ENCODE measurements at places on chromosomes 11 and 22.

- DNase-seq, result no peak
Observed at GRCh38 chr11:73240190-73240781, 22.2 kb downstream of the P2RY2 start.

GRCh38 chr11:133898770-133899115, 53.4 kb upstream of the SPATA19 start:
- DNase-seq, result no peak

DNA sequence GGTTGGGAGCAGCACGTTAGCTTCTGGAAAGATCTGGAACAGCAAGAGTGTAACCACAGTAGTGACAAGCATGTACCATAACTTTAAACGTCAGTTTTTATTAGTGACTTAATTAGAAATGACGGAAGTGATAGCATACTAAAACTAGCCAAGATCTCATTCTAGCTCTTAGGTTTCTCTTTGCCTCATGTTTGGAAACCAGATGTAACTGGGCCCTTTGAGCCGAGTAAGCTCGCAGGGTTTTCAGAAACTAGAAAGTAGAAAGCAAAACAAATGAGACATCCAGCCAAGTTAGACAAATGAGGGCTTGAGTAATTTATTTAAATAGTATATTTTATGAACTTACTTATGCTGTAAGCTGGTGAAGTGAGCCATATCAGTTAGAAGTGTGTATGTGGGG, 40.2 kb upstream of the SLC5A12 start:
- no peak for DNase-seq

DNA sequence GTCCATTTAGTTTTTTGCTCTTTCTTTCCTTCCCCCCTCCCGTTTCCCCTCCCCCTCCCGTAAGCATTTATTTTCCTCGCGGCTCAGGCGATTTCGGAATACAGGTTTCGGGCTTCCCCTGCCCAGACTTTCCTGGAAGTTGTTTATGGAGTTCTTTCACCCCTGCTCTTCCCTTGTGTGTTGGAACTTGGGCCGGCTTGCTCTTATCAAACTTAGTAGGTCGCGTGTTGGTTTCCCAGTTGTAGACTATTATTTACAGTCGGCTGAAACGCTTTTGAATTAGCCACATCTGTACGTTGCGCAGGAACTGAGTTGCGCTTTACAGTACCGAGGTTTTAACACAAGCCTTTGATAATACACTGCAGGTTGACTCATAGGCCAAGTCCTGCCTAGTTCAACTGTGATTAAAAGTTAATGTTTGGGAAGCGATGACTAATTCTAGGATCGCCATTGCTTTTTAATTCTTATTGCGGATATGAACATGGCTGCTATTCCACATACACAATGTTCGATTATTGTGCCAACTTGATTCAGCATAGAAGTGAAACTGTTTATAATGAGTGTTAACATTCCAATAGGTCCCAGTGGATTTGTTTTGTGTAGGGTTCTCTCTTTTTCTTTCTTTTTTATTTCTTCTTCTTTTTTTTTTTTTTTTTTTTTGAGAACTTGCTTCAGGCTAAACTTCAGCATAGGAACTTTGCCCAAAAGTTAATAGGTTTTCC, 1.7 kb downstream of the YAP1 start:
- DNase-seq, result no peak

DNA sequence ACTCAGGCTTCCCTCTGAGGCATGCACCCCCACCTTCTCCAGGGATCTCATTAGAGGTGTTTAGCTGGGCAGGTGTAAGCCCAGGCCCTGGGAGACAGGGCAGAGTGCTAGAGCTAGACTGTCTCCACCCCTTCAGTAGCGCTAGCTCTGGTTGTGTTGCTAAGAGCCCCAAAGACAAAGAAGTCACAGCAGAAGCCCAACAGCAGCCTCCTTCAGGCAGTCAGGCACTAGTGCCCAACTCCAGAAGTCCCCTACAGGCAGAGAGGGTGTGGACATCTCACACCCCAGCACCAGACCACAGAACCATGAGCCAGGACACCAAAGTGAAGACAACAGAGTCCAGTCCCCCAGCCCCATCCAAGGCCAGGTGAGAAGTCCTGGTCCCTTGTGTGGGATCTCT, at the start of gene CNGA4:
Gene CNGA4, plus strand, starts transcription at position 188 of the 400 bp plus-strand sequence. Its CDS starts 118 bp downstream, at position 306.
- no peak for DNase-seq

GRCh38 chr11:5192738-5193137, 7.7 kb downstream of the OR51V1 start:
- no peak for DNase-seq

DNA sequence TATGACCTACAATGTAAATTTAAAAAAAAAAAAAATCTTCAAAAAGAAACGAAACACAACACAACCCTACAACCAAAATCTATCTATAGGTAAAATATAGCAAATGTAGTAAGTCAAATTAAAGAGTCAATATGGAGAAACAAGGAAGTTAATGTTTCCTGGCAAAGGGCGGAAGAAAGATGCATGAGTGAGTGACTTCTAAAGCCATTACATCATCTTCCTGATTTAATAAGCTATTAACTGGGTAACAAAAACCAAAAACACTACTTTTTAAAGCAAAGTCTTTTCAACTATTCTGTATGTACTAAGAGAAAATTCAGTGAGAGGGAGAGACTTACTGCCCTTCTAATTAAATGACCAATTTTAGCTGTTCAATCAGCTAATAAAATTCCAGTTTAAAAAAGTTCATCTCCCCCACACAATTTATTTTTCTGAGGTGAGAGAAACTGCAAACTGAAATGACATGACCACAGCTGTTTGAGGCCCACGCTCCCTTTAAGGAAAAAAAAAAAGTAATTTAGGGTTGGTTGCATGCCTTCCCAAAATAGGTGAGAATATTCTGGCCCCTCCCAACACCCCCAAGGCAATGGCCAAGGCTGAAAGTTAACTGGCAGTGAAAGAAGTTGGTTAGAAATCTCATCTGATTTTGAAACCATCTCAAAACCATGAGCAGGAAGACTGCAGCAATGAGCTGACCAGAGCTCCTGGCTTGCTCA, 5.9 kb downstream of the SF1 start:
- no peak for DNase-seq

DNA sequence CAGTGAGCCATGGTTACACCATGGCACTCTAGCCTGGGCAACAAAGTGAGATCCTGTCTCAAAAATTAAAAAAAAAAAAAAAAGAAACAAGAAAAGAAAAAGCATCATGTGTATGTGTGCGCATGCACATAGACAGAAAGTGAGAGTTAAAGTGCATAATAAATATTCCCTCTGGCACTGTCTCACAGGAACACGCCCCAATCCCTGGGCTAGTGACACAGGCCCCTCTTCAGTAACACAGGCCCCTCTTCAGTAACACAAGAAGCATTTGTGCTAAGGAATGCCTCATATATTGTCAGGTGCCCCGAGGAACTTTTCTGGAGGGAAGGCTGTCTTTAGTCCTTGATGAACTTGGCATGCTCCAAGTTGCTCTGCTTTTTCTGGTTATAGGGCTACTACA, 57.5 kb downstream of the RPL27A start:
- DNase-seq, result no peak

- DNase-seq, result no peak
Observed at GRCh38 chr11:109957000-109957399, 136.2 kb upstream of the ZC3H12C start.

DNA sequence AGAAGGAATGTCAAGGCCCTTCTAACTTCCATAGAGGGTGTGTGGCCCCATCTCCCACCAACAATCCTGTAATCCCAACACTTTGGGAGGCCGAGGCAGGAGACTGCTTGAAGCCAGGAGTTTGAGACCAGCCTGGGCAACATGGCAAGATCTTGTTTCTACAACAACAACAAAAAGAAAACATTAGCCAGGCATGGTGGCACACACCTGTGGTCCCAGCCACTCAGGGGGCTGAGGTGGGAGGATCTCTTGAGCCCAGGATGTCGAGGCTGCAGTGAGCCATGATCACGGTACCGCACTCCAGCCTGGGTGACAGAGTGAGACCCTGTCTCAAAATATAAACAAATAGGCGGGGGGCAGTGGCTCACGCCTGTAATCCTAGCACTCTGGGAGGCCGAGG, 16.9 kb downstream of the TSPAN32 start:
- peak; percentile 23 for DNase-seq

DNA sequence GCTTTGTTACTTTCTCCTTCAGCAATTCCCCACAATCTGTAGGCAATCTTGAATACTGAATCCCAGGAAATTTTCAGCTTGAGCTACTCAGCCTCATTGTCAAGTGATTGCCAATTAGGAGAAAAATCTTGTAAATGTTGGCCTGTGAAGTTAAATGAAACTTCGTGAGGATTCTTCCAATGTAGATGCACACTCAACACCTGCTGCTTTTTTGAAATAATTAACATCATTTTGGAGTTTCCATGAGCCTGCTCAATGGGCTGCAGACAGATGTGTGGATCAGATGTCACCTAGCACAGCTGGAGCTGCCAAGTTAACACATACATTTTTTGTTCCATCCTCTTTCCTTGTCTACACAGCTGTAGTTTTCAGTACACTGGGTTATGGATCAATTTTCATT, 645.6 kb upstream of the LUZP2 start:
- no peak for DNase-seq

All from activated CD8-positive, alpha-beta memory T cell treated with anti-CD3 and anti-CD28 coated beads, Interleukin-2, amount 50 U/mL, for 48 hours (primary cell).